Stimulated activated CD8-positive, alpha-beta memory T cell treated with anti-CD3 and anti-CD28 coated beads, Interleukin-4, amount 100 ng/mL, for 4 hours (primary cell): ENCODE measurements at places on chromosomes 16 and 17.

GRCh38 chr17:61489719-61490490 is 37.7 kb downstream of the TBX4 start:
- no peak for DNase-seq

DNA sequence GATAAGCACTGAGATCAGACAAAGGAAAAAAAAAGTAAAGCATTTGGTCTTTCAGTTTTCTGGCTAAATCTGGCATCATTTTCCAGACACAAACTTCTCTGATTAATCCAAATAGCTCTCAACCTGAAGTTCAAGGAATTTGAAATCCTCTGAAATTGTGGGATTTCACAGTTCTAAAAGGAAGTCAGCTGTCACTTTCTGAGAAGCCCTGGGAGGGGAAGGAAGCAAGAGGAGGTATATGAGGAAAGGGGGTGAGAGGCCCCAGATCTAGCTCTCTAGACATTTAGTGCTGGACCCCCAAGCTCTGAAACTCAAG is 17.5 kb upstream of the HOXB9 start:
- DNase-seq: no peak

DNA sequence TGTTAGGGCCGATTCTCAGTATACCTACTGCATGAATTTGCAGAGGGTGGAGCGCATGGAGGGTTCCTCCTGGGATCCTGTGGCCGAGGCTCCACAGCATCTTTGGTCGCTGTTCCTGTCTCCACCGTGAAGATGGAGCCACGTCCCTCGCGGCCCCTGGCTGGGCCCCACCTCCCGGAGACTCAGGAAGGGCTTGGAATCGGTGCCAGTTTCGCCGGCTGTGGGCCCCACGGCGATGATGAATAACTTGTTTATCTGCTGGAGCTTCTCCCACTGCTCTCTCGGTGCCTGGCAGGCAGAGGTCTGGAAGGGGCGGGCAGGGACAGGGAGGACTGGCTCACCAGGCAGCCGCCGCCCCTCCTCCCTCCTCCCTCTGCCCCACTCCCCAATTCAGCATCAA is 8.1 kb downstream of the SLC5A11 start:
- DNase-seq: no peak

DNA sequence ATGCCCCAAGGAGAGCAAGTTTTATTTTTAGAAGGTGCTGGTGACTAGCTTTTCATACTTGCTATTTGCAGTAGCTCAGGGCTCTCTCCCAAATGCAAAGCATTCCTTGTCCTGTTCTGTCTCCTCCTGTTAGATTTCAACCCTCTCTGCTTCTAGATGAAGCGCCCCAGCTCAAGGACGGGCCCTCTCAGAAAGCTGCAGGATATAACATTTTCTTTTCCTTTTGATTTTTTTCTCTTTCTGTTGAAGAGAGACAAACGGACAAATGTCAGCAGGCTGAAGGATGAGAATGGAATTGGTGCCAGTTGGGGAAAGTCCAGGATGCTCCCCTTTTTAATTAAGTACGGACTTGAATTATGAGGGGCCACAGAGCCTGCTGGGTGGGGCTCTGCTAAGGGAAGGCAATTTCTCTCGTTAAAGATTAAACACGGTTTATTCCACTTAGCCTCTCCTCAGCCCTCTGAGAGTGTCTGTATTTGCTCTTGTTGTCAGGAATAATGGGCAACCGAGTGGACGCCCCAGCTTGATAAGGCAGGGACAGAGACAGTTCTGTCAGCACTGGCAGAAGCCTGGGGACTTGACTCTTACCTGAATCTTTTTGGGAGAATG is 6.2 kb upstream of the ETV4 start:
- no peak for DNase-seq

GRCh38 chr17:80005360-80006338 is 30.0 kb downstream of the TBC1D16 start:
- no peak for DNase-seq

- no peak for DNase-seq
These were observed 71.0 kb downstream of the MSI2 start for GRCh38 chr17:57327176-57327970.

GRCh38 chr17:4920351-4921048 is 11.6 kb upstream of the GP1BA start:
- DNase-seq: no peak

DNA sequence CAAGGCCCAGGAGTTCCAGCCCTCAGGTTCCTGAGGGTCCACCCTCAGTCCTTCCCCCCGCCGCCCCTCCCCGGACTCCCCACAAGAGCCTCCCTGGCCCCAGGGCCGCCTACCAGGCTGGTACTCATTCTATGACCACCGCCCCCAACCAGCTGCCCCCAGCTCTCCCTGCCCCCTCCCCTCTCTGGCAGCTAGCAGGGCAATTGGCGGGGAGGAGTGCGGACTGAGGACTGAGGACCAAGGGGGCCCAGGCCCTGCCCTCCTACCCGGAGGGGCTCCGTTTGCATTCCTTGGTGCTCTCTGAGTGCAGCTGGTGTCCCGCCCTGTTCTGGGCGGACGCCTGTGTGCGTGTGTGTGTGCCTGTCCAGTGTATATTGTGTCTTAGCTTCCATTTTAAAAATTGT is 19.1 kb downstream of the UNC13D start:
- no peak for DNase-seq

DNA sequence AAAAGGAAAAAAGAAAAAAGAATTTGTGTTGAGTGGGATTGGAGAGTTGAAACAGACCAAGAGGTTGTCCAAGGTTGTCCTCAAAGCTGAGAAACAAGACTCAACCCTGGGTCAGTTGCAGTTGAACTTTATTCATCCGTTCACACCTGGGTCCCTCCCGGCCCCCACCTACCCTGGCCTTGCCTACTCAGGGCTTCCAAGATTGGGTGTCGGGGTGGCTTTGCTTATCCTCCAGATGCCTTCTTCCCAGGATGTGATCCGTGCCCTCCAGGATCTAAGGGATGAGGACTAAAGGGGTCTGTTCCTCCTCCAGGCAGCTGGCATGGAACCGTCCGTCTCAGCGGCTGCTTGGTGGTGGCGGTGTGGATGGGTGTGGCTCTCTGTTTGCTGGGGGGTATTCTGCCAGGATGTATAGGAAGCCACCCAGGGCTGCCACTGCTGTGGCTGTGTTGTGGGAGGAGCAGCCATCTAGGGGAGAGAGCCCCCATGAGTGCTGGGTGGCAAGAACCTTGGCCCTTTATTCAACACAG is 10.3 kb upstream of the NAGPA start:
- no peak for DNase-seq

DNA sequence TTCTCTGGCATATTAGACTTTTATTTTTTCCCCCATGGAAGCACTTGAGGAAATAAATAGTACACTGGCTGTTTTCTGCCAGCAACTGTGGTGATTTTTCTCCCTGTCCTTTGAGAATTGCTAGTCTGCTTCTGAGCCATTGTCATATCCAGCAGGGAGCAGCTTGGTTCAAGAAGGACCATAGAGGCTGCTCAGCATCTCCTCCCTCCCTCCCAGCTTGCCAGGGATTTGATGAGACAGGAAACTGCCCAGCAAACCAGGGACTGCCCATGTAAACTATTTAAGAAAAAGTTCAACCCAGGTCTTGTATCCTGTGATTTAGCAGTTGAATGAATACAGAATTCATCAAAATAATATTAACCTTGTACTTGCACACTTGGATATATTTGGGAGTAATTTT is 39.5 kb downstream of the CYB5B start:
- DNase-seq: no peak

DNA sequence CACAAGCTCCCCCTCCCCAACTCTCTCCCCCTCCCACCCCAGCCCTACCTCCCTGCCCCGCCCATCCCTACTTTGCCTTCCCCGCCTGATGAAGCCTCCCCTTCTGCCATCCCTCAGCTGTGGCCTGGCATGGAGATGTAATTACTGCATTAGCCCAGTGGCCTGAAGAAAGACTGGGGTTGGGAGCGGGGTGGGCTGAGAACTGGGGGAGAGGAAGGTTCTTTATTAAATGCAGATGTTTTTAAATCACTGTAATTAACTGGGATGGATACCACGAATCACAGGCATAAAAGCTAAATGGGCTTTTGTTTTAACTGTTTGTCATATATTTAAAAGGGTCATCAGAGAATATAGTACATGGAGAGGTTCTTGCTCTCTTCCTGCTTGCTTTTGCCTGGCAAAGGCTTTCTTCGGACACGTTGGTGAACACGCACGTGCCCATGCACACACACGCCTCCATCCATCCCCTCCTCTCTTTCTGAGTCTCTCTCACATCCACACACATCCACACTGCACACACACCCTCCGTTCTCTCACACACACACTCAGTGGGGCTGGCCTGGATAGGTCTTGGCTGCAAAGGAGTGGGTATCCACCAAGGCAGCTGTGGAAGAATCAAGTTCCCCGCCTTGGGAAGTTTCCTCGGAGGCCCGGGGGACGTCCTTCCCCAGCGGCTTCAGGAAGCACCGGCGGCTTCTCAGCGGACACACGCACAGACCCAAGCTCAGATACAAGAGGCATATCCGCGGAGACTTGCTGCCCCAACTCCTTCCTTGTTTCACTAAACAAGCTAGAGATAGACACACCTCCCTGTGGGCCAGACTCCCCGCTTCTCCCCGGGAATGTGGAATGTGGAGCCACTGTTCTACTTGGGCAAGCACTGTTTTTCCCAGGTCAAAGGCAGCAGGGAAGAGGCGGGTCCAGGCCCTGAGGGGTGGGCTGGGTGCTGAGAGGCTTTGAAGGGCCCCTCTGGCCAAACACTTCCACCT is 27.4 kb upstream of the TNRC6C start:
- DNase-seq: no peak

DNA sequence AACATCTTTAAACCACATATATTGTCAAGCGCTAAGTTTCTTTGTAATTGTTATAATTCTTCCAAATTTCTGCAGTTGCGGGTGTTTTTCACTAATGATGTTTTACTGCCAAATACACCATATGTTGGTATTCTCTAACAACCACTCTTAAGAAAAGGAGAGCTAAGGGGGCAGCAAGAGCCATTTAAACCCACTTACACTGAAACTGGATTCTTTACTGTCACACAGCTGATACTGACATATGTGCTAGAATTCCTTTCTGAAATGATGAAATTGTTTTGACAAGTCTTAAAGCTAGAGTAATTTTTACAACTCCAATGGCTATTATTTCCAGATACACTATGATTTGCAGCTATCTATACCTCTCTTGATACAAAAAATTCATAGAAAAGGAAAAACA is 483.1 kb downstream of the CDH11 start:
- no peak for DNase-seq

DNA sequence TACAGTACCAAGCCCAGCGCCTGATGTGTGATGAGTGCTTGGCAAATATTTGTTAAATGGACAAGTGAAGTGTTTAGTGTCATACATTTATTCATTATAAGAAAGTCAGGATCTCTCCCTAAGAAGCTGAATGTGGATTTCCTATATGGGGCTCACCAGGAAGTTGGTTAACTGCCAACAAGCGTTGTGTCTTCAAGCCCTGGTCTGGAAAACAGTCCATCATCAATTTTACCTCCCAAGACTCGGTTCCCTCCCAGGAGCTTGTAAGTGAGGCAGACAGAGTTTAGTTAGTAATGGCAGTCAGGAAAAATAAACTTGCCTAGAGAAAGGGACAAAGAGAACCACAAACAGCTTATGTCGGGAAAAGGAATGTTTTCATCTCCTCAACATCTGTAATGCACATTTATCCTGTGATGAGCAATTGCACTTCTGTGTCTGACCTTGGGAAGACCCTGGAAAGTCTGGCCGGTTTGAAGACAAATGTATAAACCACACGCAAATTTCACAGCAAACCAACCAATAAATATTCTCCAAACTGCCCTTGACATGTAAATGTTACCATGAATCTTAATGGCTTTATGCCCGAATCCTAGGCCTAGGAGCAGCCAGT is 28.3 kb downstream of the C16orf95 start:
- DNase-seq: no peak

GRCh38 chr17:9131371-9131770 is 110.1 kb downstream of the NTN1 start:
- DNase-seq: no peak
